D341Med (cell line): ENCODE measurements at places on chromosomes 2 and 18.

GRCh38 chr2:47344890-47345589 lies 57.9 kb upstream of the MSH2 start:
- DNase-seq: peak; percentile 93

GRCh38 chr2:217160103-217160743 lies 300.4 kb upstream of the TNP1 start:
- no peak for DNase-seq

GRCh38 chr2:145874466-145874865 lies 1354.5 kb upstream of the ZEB2 start:
- DNase-seq: no peak

DNA sequence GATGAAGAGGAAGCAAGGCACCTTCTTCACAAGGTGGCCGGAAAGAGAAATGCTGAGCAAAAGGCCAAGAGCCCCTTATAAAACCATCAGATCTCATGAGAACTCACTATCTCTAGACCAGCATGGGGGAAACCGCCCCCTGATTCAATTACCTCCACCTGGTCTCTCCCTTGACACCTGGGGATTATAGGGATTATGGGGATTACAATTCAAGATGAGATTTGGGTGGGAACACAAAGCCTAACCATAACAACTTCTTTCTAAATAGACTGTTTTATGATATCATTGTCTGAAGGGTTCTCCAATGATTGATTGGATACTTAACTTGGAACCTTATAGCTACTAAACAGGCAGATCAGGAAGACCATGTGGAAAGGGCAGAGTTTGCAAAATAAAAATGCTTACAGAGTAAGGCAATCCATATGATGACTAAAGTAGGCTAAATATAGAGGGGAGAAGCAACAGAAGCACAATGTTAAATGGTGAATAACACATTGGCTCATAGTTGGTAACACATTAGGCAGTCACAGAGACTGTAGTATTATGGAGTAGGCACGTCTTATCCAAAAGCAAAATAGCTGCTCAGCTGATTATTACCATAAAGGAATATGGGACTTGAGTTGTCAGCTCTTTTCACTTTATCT lies 179.0 kb downstream of the BARD1 start:
- DNase-seq: no peak

GRCh38 chr2:169330555-169331198 lies 31.7 kb downstream of the LRP2 start:
- no peak for DNase-seq
